ENCODE measurements at places on chromosomes 3 and 15.

- DNase-seq, result no peak
These were observed 142.9 kb upstream of the IL12A start for GRCh38 chr3:159845737-159846136.

DNA sequence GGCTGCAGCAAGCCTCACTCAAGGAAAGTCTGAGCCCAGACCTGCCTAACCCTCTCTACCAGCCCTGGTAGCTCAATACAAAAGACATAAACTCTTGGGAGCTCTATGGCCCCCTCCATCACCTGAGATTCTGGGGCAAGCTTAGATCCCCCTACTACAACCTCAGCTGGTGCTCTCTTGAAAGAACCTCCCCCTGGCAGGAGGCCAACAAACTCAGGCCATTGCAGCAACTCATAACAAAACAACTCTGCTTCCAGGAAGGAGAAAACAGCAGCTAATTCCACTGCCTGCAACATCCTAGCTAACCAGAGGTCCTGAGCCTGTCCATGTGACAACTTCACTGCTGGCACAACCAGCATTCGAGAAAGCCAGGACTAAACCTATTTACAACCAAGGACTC is 169.2 kb downstream of the ROBO1 start:
- no peak for DNase-seq

DNA sequence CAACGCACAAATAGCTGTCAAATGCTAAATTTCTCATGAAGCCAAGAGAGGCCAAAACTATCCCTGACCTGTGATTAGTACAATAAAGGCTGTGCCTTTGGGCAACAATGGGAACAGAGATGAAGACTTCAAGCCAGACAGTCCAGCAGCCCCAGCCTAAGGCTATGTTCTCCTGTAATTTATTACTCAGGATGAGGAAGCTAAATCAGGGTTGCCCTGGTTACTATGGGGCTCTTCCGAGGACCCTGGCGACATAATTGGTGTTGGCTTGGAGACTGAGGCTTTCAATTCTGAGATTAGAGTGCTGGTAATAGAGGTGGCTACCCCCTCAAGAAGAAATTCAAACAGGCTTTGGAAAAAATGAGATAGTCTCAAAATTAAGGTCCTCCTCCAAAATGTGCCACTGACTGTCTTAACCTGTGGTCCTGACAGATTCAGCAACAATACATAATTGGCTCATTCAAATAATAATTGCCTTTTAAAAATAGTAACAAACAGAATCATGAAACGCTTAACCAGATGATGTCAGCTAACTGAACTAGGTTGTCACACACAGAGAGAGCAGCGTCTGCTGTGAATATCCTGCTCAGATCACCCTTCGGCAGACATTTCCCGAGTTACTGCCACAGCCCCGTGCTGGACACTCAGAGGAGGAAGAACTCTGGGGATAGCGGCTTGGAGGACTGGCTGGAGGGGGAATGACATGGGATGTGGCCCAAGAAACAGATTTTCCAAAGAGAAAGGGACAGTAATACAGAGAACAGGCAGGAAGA is 43.0 kb downstream of the NSMCE3 start:
- DNase-seq, result no peak

DNA sequence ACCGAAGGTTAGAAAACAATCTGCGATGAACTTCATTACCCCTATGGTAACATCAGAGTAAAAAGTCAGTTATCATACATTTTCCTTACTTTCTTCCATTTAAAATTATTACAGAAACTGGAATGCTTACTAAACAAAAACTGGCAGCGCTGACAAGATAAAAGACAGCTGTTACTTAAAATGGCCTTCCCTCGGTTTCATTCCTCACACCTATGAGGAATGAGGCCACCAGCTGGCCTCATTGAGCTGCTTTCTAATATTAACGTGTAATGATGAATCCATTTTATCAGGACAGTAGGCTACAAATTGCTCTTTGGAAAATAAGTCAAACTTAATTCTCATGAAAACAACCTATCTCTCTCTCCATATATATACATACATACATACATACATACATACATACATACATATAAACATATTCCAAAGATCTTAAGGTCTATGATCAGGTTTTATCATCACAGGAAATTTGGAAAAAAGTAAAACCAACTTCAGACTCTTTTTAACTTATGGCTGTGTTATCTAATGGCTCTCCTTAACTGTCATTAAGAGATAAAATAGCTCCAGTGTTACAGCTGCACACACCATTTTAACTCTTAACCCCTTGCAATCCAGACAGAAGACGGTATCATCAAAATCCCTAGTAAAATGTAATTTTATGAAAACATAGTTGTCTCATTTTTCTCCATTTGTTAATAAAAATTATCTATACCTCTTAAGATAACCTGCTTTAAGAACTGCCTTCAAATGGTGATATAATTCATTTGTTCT is 5.2 kb downstream of the CCNL1 start:
- DNase-seq, result no peak

Data from D721Med (cell line).